Left kidney (tissue), 8 donors: ENCODE measurements at places on chromosomes 3 and 15.

DNA sequence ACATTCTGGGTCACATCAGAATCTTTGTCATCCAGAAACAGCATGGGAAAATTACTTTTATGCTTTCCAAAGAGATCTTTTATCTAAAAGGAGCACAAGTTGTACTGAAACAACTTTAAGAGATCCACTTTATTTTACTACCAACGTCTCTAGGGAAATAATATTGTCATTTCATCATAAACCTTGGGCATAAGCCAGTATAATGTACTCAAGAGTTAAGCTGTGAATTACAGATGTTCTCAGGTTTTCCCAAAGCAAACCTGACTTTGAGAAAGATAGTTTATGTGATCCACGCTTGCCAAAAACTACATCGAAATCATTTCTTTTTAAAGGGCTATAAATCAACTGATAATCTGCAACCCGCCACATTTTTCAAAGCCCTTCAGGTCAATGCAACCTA is 124.1 kb upstream of the CRBN start:
- DNase-seq: no peak

DNA sequence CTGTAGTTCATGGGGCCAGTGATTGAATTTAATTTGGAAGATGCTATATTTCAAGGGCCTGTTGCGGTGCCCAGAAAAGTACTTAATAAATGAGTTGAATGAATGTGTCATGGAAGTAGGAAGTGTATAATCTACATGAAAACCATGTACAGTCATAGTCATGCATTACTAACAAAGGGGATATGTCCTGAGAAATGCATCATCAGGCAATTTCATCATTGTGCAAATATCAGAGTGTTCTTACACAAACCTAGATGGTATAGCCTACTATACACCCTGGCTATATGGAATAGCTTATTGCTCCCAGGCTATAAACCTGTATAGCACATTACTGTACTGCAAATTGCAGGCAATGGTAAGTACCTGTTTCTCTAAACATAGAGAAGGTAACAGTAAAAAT is 10.7 kb upstream of the MYO5C start:
- no peak for DNase-seq

- no peak for DNase-seq
Observed at GRCh38 chr15:32834156-32834555, 116.4 kb downstream of the GREM1 start.

DNA sequence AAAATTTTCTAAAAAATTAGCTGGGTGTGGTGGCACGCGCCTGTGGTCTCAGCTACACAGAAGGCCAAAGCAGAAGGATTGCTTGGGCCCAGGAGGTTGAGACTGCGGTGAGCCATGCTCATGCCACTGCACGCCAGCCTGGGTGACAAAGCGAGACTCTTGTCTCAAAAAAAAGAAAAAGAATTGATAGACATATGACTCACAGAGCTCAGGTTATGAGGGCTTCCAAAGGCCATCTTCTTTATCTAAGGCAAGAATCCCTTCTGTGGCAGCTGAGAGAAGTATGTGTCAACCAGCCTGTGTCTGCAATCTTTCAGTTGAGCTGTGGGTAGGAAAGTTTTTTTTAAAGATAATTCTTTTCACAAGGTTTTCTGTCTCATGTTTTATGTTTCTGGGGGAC is 53.9 kb downstream of the MRPS25 start:
- DNase-seq: no peak

DNA sequence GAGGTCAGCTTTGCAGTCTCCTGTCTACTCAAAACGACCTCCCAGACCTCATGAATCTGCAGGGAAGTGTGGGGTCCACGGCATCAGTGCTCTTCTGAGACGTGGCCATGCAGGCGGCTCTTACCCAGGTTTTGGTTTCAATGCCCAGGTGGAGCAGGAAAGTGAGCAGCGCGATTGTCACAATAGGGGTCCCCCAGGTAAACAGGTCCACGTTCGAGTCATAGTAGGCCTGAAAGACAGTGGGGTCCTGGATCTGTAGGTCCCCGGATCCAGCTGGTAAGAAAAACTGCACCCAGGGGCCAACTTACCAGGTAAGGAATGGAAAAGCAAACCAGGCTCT is 182.5 kb downstream of the ATP10A start:
- no peak for DNase-seq
